ENCODE measurements at places on chromosomes 3 and 15.

GRCh38 chr3:128278130-128278529 lies 124.8 kb downstream of the EEFSEC start:
- no peak for DNase-seq

- peak; percentile 71 for DNase-seq
These were observed 365.5 kb downstream of the SHQ1 start for GRCh38 chr3:72482589-72483321.

GRCh38 chr3:100779480-100779879 lies 70.2 kb downstream of the TFG start:
- no peak for DNase-seq

DNA sequence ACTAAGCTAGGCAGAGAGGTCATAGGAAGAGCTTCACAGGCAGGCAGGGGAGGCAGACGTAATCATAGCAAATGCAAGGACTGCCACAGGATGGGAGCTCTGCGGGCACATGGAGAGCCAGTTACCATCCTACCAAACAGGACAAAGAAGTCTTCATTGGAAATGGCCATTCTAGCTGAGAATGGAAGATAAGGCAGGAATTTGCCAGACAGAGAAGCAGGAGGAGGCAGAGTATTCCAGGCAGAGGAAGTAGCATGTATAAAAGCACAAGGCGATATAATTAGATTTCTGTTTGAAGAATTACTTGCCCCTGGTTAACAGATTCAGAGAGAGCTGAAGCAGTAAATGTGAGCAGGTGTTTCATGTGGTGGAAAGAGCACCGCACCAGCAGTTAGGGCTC lies 3.5 kb upstream of the SEMA5B start:
- DNase-seq = no peak

DNA sequence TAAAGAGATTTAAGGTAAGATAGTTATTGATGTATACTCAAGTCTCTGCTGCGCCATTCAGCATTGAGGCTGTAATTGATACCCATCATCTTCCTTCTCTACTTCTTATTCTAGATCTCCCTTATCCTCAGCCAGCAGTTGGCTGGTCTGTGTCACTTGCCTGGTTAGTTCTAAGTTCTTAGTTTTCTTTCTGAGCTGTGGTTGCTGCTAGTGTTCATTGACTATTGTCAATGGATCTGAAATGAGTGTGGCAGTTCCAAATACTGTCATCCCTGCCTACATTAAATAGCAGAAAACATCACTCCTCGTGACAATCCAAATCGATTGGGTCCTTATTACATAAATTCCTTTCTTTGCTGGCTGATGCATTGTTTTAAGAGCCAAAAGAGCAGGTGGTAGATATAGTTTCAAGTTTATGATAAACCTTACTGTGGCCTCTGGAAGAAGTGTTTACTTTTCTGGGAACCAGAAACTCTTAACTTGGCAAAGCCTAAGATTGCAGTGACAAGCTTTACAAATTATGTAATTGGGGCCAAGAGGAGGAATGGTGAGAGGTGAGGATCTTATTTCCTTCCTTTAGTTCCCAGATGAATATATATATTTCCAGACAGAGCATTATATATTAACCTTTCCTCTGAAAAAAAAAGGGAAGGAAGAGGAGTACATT lies 168.0 kb downstream of the GMNC start:
- no peak for DNase-seq

DNA sequence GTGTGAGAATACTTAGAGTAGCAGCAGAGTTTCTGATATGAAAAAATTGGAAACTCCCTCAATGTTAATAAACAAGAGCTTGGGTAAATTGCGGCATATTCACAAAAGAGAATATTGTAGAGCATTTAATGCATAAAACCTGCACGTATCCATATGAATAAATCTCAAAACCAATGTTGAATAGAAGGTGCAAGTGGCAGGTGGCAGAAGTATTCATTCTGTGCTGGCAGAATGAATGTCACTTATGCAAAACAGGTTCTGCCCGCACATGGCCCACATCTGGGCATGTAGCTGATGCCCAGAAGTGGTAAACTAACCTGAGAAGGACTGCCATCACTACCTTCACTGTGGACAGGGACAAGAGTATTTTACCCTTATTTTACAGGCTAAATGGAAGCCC lies 14.1 kb upstream of the PRSS50 start:
- no peak for DNase-seq

- no peak for DNase-seq
These were observed 11.0 kb downstream of the PODXL2 start for GRCh38 chr3:127640042-127640355.

DNA sequence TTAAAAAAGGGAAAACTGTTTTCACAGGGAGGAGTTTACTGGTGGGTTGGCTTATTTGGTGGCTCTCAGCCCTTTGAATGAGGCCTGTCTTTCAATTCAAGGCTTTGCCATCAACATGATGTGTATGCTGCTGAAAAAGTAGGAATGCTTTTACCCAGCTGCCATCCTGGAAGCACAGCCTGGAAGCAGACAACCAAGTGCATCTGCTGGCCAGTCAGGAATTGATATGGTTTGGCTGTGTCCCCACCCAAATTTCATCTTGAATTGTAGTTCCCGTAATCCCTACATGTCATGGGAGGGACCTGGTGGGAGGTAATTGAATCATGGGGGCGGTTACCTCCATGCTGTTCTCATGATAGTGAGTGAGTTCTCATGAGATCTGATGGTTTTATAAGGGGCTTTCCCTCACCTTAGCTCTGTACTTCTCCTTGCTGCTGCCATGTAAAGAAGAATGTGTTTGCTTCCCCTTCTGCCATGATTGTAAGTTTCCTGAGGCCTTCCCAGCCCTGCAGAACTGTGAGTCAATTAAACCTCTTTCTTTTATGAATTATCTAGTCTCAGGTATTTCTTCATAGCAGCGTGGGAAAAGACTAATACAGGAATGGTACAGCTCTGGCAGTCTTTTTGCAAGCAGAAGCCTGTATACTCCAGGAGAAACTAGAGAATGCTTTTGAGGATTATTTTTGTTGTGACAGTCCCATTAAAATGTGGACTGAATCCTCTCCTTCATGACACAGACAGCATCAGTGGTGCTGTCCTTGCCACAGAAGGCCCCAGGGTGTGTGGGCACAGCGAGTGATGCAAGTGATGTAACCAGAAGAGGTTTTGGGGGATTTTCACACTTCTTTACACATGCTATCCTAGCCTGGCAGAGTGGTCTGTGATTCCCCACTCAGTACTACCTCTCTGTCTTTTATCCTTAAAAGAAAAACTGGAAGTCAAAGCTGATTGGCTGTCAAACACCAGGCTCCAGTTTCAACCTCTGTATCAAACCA lies 20.0 kb downstream of the PLCL2 start:
- DNase-seq = no peak

DNA sequence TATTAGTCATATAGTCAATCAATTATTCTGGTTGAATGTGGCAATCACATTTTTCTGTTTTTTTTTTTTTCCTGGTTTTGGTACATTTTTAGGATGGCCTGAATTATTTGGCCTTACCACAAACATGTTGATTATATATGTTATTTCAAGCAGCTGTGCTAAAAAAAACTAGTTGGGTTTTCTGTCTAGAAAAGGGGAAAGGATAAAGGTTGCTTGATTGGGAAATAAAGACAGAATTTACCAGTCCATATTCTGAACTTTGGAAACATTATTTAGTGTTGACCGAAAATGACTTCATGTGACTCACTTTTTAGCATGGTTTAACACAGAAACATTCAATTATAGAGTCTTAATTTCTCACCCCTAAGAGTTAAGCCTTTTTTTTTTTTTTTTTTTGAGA lies 8.1 kb downstream of the MORF4L1 start:
- DNase-seq = no peak

DNA sequence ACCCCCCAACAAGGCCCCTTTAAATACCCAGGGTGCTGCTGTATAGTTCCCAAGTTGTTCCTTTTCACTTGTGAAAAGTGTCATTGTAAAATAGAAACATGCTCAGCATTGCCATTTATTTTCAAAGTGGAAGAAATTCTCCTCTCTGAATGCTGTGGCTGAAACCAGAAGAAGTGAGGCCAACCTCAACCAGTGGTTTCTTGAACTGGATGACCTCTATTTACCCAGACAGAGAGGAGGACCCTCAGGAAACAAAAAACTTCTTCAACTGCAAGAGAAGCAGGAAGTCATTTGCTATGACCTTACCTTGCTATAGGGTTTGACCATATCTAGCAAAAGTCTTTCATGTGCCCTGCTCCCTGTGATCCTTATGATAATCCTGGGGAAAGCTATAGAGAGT lies 209.7 kb upstream of the RARB start:
- no peak for DNase-seq

GRCh38 chr3:195802795-195803194 lies 8.9 kb downstream of the MUC4 start:
- no peak for DNase-seq

GRCh38 chr3:52844290-52844975 lies 9.6 kb upstream of the MUSTN1 start:
- DNase-seq = no peak

GRCh38 chr15:39591141-39591895 lies 10.4 kb downstream of the THBS1 start:
- no peak for DNase-seq

GRCh38 chr3:53571264-53571663 lies 76.9 kb downstream of the CACNA1D start:
- no peak for DNase-seq

DNA sequence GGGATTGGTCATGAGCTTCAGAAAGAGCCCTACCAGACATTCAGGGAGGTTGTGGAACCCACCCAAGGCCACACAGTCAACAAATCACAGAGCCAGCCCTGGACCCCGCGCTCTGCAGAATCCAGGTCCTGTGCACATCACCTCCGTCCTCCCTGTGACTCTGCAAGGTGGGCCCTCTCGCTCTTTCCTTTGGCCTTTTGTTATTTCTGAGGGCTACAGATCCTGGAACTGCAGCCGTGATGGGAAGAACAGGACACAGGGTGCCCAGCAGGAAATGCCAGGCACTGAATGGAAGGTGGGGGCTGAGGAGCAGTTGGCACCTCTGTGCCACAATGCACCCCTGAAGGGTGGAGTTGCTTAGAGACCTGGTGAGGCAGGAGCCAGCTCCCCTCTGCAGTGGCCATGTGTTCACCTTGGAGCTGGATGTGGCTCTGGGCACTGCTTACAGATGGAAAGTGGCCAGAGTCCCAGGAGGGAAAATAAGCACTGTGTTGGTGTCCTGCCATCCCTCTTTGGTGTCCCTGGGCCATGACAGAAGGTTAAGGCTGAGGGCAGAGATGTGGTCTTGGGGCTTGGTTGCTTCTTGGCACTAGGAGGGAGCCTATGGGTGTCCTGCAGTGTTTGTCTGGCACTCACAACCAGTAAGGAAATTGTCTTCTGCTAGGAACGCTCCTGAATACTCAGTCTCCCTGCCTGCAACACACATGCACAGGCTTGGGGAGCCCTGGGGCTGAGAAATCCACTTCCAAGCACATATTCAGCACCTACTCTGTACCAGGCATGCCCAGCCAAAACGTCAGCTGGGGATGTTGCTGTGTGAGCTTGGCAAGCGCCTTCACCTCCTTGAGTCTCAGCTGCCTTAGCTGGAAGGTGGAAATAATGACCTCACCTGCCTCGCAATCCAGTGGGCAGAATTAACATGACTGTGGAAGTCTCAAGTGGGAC lies 98.0 kb upstream of the SLC6A6 start:
- no peak for DNase-seq
